Stimulated activated CD4-positive, alpha-beta T cell treated with anti-CD3 and anti-CD28 coated beads, Interleukin-15, amount 100 ng/mL, for 1 hour (primary cell): ENCODE measurements at places on chromosomes 6 and 20.

GRCh38 chr20:32356622-32357374, 1.3 kb upstream of the ASXL1 start:
- no peak for DNase-seq

- DNase-seq: no peak
These were observed 15.4 kb upstream of the KIAA1755 start for GRCh38 chr20:38275815-38276550.

DNA sequence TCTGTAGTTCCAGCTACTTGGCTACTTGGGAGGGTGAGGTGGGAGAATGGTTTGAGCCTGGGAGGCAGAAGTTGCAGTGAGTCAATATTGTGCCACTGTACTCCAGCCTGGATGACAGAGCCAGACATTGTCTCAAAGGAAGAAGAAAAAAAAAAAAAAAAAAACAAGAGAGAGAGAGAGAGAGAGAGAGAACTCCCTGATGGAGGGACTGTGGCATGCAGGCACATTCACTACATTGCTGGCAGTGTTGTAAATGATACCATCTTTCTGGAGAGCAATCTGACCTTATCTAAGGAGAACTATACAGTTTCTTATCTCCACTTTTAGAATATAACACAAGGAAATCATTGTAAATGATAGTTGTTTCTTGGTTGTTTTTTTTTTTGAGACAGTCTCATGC, 85.1 kb downstream of the MDN1 start:
- DNase-seq: no peak

GRCh38 chr20:8443464-8444072, 311.5 kb downstream of the PLCB1 start:
- no peak for DNase-seq

DNA sequence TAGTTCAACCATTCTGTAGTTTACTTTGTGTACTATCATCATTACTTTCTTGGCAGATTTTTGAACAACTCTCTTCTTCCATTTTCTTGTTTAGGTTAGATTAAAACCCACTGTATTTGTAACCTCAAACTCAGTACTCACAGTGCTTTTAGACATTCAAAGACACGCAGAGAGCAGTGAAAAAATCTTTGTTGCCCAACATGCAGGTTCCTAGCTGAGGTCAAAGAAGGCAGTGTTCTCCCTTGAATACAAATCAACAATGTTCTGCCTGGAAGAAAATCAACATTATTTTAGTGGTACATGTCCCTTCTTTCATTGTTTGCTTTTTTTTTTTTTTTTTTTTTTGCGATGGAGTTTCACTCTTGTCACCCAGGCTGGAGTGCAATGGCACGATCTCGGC, 11.2 kb downstream of the CYB5R4 start:
- DNase-seq: no peak

DNA sequence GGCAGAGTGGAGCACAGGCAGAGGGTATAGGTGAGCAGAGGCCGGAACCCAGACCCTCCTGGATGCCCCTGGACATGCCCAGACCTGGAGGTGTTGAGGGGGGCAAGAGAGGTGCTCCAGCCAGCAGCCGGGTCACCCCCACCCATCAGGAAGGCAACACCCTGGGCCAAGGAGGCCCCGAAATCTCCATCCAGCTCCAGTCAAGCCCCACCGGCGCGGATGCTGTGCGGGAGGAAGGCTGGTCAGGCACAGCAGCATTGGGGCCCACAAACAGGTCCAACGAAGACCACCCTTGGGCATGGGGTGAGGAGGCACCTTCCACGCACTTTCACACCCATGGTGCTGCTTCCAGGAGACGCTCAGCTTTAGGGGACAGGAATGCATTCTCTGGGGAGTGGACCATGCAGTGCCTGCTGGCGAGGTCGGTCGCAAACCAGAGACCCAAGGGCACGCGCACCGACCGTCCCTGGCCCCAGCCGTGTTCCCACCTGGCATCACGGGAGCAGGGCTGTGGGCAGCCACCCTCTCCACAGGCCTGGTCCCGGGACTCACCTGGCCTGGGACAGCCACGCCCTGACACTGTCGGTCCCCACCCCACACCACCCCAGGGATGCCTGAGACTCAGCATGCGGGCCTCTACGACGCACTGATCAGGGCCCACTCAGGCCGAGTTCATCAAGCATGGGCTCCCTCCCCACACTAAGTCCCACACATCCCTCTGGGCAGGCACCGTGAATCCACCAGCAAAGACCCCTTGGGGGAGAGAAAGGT, 43.6 kb upstream of the ZBP1 start:
- DNase-seq: no peak

GRCh38 chr6:1396952-1397868, 7.8 kb downstream of the FOXF2 start:
- peak; percentile 34 for DNase-seq

GRCh38 chr6:101393829-101394251, 332 bp downstream of the GRIK2 start:
- no peak for DNase-seq

GRCh38 chr6:134029495-134030455, 22.6 kb downstream of the SLC2A12 start:
- no peak for DNase-seq

DNA sequence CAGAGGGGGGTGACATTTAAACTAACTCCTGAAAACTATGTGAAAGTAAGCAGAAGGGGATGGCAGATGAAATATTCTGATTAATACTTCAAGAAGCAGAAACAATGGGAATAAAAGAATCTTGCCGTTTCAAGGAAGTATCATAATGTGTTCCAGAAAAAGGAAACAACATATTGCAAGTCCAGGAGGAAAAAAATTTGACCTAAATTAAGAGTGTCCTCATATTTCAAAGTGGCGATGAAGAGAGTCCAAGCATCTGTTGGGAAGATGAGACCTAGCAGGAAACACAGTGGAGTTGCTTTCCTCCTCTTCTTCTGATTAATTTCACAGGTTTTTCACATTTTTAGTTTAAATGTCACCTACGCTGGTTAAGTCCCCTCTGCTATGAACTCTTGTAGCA, 45.6 kb upstream of the TNFAIP3 start:
- DNase-seq: no peak

DNA sequence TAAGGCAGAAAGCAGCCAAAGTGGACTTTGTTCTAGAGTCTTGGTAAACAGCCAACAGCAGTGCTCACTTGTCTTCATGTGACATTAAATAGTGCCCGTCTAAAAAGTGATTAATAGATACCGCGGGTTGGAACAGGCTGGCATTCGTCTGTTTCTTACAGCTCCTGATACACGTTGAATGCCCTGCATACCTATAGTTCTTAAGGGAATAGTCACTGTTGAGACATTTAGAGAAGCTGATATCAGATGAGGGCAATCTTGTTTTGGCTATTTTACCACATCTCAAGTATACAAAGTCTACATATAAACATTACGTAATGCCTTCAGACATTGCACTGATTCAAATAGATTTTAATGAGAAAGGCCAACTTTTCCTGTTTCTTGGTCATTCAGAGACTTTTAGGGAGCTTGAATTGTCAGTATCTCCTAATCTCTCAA, 374.9 kb upstream of the FLRT3 start:
- DNase-seq: no peak

- no peak for DNase-seq
These were observed 52.1 kb upstream of the DSP start for GRCh38 chr6:7489376-7489775.

DNA sequence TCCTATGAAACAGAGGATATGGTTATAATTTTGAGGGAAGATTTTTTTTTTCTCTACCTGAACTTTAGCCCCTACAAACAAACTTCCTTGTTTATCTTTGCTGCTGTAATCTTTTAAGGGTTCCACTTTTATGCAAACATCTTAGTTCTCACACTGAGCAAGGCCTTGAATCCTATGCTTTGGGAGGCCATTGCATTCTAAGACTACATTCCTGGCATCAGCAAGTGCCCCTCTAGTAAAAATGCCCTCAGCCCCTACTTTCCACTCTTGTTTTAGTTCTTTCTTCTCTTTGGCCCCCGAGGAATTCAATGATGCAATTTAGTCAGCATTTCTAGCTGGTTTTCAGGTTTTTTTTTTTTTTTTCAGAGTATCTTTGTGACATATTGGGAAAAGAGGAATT, 8.1 kb upstream of the AHI1 start:
- no peak for DNase-seq

- no peak for DNase-seq
These were observed 26.4 kb downstream of the COL20A1 start for GRCh38 chr20:63319164-63320040.

GRCh38 chr6:159533568-159533967, 159.5 kb downstream of the SOD2 start:
- no peak for DNase-seq

DNA sequence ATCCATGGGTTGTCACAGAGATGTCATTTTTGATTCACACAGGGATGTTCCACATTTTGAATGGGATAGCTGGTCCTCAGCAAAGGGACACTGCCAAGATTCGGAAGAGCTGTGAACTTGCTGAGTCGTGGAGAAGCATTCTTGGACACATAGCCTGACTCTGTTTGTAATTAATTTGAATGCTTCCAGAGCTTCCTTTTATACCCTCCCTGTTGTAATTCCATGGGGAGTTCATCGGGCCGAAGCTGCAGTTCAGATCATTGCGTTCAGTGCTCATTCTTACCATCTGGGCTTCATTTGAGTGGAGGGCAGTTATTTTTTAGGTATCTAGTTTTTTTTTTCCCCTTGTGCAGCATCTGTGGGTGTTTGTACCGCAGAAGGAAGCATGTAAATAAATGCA, 126.5 kb downstream of the SLC24A3 start:
- DNase-seq: no peak

- no peak for DNase-seq
These were observed 84.4 kb downstream of the SLX4IP start for GRCh38 chr20:10519361-10520046.

DNA sequence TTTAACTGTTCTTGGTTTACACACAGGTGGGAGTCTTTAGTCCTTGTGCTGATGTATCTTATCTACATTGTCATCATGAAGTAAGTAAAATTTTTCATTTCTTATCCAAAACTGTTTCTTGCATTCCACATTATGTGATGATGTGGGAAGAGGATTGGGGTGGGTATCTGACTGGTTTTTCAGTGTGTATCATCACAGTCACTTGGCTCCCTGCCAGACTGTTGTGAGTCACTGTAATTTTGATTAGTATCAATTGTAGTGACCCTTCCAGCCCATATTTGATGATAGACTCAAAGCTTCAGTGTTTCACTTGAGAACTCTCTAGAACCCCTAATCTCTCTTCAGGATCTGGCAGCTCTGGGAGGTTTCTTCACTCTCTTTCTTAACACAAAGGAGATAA, 84.5 kb upstream of the RIN2 start:
- no peak for DNase-seq

GRCh38 chr6:24899997-24900325, 35.8 kb downstream of the RIPOR2 start:
- DNase-seq: no peak

DNA sequence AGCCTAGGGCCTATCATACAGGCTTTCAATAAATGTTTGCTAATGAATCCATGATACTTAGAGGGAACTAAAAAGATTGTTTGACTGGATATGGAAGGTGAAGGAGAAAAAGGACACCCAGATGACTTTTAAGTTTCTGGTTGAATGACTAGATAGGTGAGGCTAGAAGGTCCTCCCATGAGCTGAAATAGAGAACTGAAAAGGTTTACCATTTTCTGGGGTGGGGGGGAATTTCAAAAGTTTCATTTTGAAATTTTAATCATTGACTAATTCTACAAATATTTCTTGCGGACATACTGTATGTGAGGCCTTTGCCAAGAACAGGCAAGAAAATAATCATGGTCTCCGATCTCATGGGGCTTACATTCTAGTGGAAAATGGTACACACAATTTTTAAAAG, 17.9 kb upstream of the ZBTB2 start:
- no peak for DNase-seq

- DNase-seq: no peak
These were observed 9.5 kb downstream of the ZDHHC14 start for GRCh38 chr6:157390273-157391060.

GRCh38 chr6:105790635-105791034, 295.5 kb upstream of the PRDM1 start:
- no peak for DNase-seq

DNA sequence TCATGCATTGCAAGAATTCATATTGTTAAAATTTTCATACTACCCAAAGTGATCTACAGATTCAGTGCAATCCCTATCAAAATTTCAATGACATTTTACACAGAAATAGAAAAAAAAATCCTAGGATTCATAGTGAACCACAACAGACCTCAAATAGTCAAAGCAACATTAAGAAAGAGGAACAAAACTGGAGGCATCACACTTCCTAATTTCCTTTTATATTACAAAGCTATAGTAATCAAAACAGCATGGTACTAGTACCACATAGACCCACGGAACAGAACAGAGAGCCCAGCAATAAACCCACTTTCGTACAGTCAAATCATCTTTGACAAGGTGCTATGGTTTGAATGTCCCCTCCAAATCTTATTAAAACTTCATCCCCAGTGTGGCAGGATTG, 39.7 kb downstream of the NTSR1 start:
- no peak for DNase-seq

DNA sequence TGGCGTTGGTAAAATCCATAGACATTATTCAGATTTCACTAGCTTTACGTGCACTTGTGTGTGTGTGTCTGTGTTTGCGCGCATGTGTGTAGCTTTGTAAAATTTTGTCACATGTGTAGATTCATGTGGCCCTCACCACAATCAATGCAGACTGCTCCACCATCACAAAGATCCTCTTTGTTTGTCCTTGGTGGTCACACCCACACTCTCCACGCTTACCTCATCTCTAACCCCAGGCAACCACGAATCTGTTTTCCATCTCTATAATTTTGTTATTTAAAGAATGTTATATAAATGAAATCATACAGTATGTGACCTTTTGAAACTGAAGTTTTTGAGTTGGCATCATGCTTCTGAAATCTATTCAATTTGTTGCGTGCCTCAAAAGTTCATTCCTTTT, 58.5 kb downstream of the GRM1 start:
- DNase-seq: no peak

DNA sequence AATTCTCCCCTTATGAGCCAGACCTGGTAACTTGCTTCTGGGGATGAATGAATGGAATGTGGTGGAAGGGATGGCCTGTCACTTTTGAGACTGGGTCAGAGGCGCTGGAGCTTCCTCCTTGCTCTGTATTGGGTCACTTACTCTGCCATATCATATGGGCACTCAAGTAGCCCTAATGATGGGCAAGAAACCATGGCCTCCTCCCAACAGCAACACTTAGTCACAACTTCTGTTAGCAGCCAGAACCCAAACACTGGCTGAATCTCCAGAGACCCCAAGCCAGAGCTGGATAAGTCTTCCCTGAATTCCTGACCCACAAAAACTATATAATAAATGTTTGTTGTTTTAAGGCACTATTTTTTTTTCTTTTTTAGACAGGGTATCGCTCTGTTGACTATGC, 5.5 kb downstream of the E2F1 start:
- DNase-seq: no peak

DNA sequence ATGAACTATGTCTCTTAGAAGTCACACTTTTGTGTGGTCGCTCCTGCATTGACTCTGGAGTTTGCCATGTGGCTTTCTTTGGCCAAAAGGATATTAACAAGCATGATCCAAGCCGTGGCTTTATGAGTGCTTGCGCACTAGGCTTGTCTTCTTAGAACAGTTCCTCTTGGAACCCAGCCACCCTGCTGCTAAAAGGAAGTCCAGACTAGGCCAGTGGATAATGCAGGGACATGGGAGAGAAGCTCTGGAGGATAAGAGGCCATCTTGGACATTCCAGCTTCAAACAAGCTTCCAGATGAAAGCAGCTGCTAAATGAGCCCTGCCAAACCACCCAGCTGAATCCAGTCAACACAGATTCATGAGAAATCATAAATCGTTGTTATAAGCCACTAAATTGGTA, 346.4 kb downstream of the CDC5L start:
- DNase-seq: no peak
